ENCODE measurements at places on chromosomes 1 and 21.
A peak's percentile ranks its signal among the peaks of the same experiment; 100 is the strongest.

DNA sequence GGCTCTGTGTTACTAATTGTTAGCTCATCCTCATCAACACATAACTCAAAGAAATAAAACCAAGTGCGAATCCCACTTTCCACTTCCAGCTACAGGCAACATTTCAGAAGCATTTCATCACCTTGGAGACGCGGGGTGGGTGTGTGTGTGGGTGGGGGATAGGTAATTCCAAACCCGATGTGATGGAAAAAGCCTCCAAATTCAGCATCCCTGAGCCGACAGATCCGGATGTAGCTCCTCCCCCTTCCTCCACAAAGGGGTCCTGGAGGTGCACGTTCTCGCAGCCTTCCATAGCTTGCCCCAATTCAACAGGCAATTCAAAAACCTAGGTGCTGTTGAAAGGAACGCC lies 486 bp downstream of the HSPA13 start:
- peak; percentile 53 for DNase-seq

DNA sequence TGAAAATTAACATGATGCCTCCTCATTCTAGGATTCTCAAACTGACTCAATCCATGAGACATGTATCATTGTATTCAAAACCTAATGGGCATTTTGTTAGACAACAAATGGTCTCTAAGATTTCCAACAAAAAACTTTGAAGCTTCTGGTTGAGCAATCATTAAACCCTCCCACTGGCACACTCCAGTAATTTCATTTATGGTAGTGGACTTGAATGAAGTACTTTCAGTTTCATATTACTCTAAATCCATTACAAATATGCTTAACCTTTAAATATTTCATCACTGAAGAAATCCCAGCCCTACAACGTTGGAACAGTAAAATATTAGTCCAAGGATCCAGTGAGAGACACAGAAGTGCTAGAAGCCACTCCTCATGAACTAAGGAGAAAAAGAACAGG lies 43.5 kb downstream of the GBP6 start:
- DNase-seq = no peak

DNA sequence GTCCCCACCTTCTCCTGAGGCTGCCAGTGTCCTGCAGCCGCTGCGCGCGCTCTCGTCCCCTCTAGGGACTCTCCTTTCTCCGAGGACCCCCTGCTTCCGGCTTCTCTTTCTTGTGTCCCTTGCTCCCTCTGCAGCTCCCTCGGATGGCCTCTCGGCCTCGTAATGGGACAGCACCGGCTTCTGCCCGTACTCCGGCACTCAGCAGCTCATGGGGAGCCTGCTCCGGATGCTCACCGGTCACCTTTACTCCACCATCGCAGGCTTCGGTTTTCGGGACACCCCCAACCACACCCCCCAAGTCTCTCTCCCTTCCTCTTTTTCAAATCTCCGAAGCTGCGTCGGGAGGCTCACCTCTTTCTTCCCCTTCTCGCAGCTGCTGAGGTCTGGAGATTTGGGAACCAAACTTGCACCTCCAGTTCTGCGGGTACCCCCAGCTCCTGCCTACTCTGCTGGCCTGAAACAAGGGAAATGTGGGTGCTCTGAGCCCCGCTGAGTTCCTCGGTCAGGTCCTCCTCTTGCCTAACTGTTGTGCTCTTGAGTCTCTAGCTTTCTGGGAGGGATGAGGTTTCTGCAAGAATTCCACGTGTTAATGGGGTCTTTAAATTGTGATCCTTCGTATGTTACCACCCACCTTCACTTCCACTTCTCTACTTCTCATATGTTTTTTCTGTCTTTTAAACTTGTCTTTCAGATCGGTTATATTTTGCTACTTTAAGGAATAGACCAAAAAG lies 930 bp downstream of the CDC14A start:
- DNase-seq = peak; percentile 46

GRCh38 chr21:31928656-31929055 lies 55.8 kb downstream of the HUNK start:
- no peak for DNase-seq

GRCh38 chr21:41602531-41602930 lies 94.6 kb upstream of the TMPRSS2 start:
- no peak for DNase-seq

DNA sequence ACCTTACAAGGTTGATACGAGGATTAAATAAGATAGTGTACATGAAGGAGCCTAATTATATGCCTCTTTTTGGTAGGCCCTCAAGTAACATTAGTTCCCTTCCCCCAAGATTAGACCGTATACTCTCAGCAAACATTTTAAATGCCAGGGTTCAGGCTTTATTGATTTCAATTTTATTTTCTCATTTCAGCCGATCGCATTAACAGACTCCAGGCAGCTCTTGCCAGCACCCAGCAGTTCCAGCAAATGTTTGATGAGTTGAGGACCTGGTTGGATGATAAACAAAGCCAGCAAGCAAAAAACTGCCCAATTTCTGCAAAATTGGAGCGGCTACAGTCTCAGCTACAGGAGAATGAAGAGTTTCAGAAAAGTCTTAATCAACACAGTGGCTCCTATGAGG lies 104.4 kb upstream of the BMP8A start:
- DNase-seq = no peak

GRCh38 chr1:17875171-17875881 lies 120.2 kb downstream of the ACTL8 start:
- no peak for DNase-seq

- DNase-seq = no peak
Measured at GRCh38 chr1:147756341-147756740, 4.1 kb downstream of the GJA5 start.

DNA sequence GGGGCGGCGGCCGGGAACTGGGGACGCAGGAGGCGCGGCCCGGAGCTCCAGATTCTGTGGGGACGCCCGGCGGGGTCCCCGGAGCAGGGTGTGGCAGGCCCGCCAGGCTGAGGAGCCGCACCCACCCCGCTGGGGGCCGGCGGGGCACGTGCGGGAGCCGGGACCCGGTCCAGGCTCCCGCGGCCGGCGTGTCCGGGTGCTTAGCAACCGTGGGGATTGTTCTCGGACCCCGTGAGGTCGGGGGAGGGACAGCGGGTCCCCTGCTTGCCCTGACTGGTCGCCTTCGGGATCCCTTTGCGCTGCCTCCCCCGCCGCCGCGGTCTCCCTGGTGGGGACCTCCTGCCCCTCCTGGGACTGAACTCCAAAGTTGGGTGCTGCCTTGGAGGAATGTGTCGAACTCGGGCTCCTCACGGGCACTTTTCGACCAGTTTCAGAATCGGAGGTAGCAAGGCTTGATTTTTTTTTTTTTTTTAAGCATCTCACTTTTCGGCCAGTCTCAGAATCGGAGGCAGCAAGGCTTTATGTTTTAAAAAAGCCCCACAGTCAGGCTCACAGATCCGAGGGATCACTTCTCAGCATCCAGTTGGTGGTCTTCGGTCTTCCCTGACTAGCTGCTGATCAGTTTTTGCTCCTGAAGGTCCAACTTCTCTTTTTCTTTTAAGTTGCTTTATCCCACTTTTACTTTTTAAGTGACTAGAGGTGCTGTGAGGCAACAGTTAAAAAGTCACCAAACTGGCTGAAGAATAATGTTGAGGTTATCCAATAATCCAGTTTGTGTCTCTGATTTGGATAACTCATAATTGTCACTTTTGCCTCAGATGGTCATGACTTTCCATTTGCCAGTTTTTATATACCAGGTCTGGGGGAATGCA lies 648 bp downstream of the FAM76A start:
- DNase-seq = peak; percentile 74

DNA sequence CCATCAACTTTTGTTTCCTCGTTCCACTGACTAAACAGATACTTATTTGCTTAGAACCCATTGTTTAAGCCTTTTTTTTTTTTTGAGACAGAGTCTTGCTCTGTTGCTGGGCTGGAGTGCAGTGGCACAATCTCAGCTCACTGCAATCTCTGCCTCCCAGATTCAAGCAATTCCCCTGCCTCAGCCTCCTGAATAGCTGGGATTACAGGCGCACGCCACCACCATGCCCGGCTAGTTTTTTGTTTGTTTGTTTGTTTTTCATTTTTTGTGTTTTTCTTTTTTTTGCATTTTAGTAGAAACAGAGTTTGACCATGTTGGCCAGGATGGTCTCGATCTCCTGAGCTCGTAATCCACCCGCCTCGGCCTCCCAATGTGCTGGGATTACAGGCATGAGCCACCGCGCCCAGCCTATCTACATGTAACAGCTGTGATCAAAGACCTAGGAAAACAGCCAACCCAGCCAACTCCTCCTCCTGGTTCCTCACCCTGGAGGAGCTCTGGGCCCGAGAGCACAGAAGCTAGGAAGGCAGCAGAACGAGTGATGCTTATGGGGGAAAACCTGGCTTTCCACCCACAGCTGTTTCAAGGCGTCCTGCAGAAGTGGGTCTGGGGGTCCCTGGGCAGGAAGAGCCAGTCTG lies 32.9 kb downstream of the KCNN3 start:
- DNase-seq = no peak

DNA sequence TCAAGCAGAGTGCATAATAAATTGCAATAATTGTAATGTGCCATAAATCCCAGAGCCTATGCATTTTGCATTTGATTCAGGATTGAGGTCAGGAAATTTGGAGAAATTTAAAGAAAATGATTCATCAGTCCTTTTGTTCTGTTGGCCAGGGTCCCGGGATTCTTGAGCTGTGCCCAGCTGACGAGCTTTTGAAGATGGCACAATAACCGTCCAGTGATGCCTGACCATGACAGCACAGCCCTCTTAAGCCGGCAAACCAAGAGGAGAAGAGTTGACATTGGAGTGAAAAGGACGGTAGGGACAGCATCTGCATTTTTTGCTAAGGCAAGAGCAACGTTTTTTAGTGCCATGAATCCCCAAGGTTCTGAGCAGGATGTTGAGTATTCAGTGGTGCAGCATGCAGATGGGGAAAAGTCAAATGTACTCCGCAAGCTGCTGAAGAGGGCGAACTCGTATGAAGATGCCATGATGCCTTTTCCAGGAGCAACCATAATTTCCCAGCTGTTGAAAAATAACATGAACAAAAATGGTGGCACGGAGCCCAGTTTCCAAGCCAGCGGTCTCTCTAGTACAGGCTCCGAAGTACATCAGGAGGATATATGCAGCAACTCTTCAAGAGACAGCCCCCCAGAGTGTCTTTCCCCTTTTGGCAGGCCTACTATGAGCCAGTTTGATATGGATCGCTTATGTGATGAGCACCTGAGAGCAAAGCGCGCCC lies 8.7 kb downstream of the PROX1 start:
- DNase-seq = no peak

GRCh38 chr1:81499487-81499886 lies 301.2 kb upstream of the ADGRL2 start:
- DNase-seq = no peak

- peak; percentile 45 for DNase-seq
Measured at GRCh38 chr1:234781241-234782065, 171.5 kb upstream of the IRF2BP2 start.

GRCh38 chr1:3481836-3482375 lies 27.4 kb downstream of the ARHGEF16 start:
- no peak for DNase-seq

- no peak for DNase-seq
Measured at GRCh38 chr1:46044116-46044515, 88.3 kb downstream of the PIK3R3 start.
